ENCODE measurements at places on chromosomes 3 and 15.

GRCh38 chr15:62465173-62465572 lies 300.1 kb upstream of the C2CD4B start:
- no peak for DNase-seq

DNA sequence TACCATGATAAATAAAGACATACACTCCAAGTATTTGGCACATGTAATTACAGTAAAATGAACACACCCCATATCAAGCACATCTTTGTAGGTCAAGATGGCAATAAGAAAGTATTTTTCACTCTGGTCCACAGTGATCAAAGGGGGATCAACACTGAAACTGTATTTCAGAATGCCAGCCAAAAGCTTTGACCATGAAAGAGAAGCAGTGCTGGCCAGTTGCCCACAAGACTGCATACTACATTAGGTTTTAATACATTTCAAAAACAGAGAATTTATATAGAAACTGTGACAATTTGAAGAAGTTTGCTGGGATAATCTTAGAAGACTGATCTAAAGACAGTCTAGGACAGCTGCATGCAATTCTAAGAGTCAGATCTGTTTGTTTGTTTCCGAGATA lies 1035.3 kb downstream of the FHIT start:
- no peak for DNase-seq

- DNase-seq: no peak
Measured at GRCh38 chr3:46297658-46298423, 55.6 kb downstream of the CCR3 start.

GRCh38 chr3:20503394-20504082 lies 317.5 kb upstream of the SGO1 start:
- DNase-seq: no peak

GRCh38 chr15:64536244-64536836 lies 76.0 kb downstream of the ZNF609 start:
- no peak for DNase-seq

- DNase-seq: no peak
Measured at GRCh38 chr15:37995461-37996347, 61.3 kb downstream of the TMCO5A start.
